Ovary (tissue), 10 donors: ENCODE measurements at places on chromosomes 7 and 10.

GRCh38 chr7:133888061-133888930 lies 238.8 kb upstream of the LRGUK start:
- DNase-seq: no peak
- no peak overlapping the region for H3K4me3 ChIP-seq
- H3K36me3 ChIP-seq: no peaks in the 10 kb centered on the region
- no peaks in the 10 kb centered on the region for H3K4me1 ChIP-seq

GRCh38 chr10:122847782-122848604 lies 2.3 kb upstream of the CUZD1 start:
- no peaks in the 10 kb centered on the region for H3K36me3 ChIP-seq
- DNase-seq: no peak
- H3K4me3 ChIP-seq: no peak overlapping the region
- no peaks in the 10 kb centered on the region for H3K4me1 ChIP-seq

DNA sequence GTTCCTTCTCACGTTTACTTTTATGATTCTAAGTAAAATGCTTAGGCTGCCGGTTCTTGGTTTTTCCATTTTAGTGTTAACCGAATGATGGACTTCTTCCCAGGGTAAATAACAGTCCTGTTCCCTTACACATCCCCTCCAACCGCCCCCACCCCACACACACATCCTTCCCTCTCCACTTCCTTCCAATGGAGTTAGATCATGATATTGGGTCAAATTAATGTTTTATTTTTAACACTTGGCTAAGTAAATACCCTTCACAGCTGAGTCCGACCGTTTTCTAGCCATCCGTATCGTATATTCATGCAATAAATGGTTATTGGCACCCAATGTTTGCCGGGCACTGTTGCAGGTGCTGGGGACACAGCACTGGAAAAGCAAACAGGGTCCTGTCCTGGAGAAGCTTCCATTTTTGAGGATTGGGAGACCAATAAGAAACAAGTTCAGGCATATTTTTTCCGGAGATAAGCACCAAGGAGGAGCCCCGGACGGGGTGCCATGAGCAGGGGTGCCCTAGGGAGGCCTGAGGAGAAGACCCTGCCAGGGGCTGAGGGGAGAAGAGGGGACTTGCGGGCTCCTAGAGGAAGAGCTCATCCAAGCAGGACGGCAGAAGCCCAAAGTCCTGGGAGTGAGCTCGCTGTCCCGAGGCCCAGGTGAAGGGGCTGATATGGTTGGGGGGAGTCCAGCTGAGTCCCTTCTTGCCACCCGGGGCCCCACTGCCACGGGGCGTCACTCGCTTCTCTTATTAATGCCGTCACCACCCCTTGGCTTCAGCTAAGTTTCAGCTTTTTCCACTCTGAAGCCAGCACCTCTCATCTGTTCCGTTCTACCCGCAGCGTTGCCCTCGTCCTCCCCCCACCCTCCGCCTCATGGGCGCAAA lies 126.0 kb upstream of the RET start:
- H3K4me1 ChIP-seq: peaks cover 2% of the 10 kb centered on the region
- no peak for DNase-seq
- no peaks in the 10 kb centered on the region for H3K36me3 ChIP-seq
- no peak overlapping the region for H3K27ac ChIP-seq

GRCh38 chr10:119396008-119396708 lies 146.4 kb downstream of the RGS10 start:
- H3K27ac ChIP-seq: no peak overlapping the region
- H3K36me3 ChIP-seq: no peaks in the 10 kb centered on the region
- H3K27me3 ChIP-seq: no peaks in the 10 kb centered on the region
- DNase-seq: no peak
- no peak overlapping the region for H3K4me3 ChIP-seq
- peaks cover 4% of the 10 kb centered on the region for H3K4me1 ChIP-seq

DNA sequence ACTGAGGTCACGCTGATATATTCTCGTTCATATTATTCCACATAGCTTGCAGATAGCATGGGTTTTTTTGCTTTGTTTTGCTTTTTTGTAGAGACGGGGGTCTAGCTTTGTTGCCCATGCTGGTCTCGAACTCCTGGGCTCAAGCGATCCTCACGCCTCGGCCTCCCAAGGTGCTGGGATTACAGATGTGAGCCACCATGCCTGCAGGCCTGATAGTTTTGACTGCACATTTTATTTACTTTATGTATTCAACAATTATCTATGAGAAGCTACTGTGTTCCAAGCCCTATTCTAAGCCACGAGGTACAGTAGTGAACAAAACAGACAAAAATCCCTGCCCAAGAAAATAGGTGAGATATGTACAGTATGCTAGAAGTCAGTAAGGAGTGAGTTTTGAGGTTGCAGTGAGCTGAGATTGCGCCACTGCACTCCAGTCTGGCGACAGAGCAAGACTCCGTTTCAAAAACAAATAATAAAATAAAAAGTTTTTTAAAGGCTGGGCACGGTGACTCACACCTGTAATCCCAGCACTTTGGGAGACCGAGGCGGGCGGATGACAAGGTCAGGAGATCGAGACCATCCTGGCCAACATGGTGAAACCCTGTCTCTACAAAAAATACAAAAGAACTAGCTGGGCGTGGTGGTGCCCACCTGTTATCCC lies 1.3 kb upstream of the YWHAG start:
- no peaks in the 10 kb centered on the region for H3K36me3 ChIP-seq
- no peak overlapping the region for H3K27ac ChIP-seq
- no peak for DNase-seq
